ENCODE measurements at places on chromosomes 5 and 9.

- no peak for DNase-seq
These were observed 14.4 kb downstream of the SLC25A51 start for GRCh38 chr9:37889536-37889935.

GRCh38 chr5:56166671-56167385 lies 66.3 kb downstream of the ANKRD55 start:
- no peak for DNase-seq

GRCh38 chr5:173594061-173594460 lies 22.4 kb downstream of the BOD1 start:
- DNase-seq: no peak

- no peak for DNase-seq
These were observed 609.5 kb upstream of the RGMB start for GRCh38 chr5:98163796-98164493.

- DNase-seq: no peak
These were observed 446.4 kb downstream of the KIF4B start for GRCh38 chr5:155459889-155460500.

DNA sequence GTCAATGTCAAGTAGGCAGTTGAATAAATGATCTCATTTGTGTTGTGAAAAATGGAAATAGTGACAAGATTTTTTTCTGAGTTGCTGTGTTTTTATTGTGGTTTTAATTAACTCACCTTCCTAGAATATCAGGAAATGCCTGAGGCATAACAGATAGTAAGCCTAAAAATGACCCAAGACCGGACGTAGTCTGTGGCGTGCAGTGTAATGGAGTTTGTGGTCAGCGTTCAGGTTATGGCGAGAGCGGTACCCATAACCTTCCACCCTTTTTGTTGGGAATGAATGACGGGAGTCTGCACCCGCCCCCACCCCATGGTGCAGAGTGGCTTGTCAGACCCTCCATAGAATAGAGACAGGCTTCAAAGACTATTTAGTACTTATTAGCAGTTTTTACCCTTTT lies 119.3 kb downstream of the GALNT10 start:
- DNase-seq: no peak

DNA sequence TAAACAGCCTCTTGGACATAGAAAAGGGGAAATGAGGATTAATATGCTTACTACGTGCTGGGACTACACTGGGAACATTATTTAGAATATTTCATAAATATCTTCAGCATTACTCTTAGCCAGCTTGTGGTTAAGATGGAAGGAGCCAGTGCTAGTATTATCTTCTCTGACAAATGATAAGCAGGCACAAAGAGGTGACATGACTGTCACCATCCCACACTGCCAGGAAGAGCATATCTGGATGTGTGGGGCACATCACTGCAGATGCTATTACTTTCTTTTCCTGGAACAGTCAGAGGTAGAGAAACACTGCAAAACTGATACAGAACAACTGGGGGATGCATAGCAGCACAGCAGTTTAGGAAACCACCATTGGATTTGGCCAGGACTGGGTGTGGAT lies 281.0 kb upstream of the TNC start:
- DNase-seq: no peak

- no peak for DNase-seq
These were observed 10.7 kb upstream of the IL17B start for GRCh38 chr5:149389552-149390495.

DNA sequence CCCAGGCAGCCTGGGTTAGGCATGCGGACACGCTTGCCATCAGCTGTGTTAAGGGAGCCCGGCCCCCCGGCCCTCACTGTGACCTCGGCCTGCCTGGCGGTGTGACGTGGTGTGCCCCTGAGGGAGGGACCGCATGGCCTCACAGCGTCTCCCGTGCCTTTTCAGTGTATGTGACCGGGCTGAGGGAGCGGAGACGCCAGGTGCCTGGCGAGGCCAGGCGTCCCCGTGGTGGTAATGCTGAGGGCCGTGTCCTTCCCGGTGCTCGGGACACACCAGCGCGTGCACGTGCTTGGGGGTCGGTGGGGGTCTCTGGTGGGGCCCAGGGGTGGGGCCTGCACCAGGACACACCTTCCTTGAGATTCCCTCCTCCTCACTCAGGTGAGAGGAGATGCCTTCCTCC lies 10.9 kb downstream of the RNU6ATAC start:
- DNase-seq: no peak

- DNase-seq: no peak
These were observed 507.8 kb upstream of the MPDZ start for GRCh38 chr9:13787234-13787833.

DNA sequence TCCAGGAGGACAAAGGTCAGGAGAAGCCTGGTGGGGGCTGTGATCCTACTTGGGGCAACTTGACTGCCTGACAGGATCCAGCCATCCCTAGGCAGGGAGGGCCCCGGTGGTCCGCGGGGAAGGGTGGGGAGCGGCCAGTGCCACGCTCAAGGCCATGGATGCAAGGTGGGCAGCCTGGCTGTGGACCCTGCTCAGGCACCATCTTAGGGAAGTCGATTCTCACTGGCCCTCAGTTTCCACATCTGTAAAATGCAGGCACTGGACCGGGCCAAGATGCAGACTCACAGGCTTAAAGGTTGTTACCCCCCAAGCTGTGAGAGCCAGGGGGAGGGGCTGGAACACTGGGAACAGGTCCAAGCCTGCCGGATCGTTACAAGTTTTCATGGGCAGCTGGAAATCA lies 8.7 kb upstream of the DOLPP1 start:
- DNase-seq: no peak

GRCh38 chr5:170681013-170681433 lies 102.5 kb upstream of the GABRP start:
- no peak for DNase-seq

- no peak for DNase-seq
These were observed 208.1 kb downstream of the FANCC start for GRCh38 chr9:95109456-95109855.

GRCh38 chr5:151005187-151005949 lies 15.0 kb upstream of the GPX3 start:
- no peak for DNase-seq

DNA sequence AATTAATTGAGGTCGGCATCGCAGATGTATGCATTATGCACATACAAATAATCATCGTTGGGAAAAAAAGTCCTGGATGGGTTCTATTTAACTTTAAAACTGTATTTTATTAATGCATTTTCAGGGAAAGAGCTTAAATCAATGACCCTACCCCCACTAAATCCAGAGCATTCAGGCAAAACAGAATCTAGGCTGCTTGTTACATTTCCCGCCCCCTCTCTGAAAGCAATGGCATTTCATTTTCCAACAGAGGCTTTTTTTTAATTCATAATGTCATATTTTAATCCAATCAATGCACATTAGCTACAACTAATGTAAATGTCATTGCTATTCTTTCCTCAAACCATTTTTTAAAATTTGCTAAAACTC lies 117.4 kb upstream of the GRIA1 start:
- DNase-seq: no peak

DNA sequence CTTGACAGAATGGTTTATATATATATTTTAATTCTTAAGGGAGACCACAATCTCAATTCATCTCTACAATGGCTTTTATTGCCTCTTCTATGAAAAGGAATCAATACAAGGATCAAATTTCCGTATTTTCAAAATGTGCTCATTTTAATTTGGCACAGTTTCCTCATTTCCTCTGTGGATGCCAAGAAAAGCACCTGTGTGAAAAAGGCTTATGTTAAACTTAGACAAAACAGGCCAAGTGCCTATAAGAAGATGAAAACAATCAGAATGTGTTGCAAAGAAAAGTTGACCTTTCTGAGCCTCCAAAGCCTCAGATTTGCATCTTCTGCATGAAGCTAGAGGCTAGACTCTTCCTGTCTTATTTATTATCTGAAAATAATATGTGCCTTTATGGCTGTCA lies 173.7 kb upstream of the SLC12A2 start:
- no peak for DNase-seq

- DNase-seq: no peak
These were observed 174.5 kb upstream of the SLC12A2 start for GRCh38 chr5:127909066-127909465.

DNA sequence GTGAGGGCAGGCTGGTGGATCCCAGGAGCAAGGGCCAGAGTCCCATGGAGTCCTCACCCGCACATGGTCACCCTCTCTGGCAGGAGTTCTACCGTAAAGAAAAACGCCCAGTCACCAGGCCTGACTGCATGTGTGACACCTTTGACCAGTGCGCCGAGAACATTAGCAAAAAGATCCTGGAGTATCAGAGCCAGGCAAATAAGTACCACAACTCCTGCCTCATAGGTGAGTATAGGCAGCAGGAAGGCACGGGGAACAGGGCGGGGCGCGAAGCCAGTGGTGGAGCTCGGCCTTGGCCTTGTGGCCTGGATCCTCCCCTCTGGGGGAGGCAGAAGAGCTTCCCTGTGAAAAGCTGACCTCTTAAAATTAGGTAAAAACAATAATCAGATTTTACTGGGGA lies 45.4 kb upstream of the TDRD7 start:
- no peak for DNase-seq

GRCh38 chr5:82295959-82296531 lies 17.9 kb upstream of the RPS23 start:
- DNase-seq: no peak

DNA sequence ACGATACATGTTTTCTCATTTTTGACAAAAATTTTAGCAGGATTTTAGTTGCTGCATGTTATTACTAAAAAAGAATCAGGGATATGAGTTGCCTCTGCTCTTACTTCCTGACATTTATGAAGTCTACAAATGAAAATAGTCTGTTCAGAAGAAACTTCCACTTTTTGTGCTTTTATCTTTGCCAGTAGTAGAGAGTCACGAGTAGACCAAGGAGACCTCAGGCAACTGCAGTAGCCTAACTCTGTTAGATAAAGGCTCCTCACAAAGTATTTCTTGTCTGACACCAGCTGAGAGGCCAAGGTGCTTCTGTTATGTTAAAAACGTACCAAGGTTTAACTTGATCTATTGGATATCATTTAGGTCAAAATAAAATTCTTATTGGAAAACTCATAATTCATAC lies 333.9 kb downstream of the NR2F1-AS1 start:
- DNase-seq: no peak

GRCh38 chr9:131432597-131433301 lies 38.9 kb downstream of the PRRC2B start:
- no peak for DNase-seq

DNA sequence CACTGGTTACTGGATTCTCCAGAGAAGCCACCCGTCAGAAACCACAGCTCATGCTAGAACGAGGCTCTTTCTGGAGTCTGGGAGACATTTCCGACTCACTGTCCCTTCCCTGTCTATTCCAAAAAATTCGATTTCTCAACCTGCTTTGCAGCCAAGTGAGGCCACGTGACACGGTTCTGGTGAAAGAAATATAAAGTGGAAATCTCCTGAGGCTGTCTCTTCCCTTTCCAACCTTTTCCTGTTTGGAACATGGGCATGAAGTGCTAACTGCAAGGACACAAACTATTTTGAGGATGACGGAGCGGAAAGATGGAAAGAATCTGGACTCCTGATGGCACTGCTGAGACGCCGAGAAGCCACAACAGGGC lies 6.1 kb upstream of the PTGS1 start:
- DNase-seq: no peak

GRCh38 chr5:177447066-177447610 lies 524 bp downstream of the PRR7 start:
- DNase-seq: no peak

- DNase-seq: no peak
These were observed 42.5 kb downstream of the CSF2 start for GRCh38 chr5:132116072-132116471.

GRCh38 chr5:128962211-128962610 lies 3.1 kb upstream of the SLC27A6 start:
- DNase-seq: no peak

DNA sequence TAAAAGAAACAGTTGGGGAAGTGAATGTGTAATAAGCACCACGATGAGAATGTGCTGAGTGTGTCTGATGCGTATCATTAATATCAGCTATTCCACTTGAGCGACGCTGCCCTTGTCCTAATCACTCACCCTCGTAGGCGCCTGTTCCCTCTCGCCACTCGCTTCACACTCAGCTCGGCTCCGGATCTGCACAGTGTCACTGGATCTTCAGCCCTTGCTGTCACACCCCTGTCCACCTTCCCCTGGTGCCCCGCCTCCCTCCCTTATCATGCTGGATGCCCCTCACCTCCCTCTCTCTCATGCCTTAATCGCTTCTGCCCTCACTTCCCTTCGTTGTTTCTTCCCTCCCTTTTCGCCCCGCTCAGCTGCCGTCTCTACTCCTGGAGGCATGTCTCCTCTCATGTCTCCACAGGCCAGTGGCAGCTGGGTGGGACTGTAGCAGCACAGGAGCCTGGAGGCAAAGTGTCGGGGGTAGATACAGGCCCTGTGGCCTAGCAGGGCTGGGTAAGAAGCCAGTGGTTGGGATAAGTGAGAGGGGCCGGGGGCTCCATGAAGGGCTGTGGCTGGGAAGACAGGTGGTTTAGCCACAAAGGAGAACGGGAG lies 43.5 kb downstream of the ANKDD1B start:
- no peak for DNase-seq

DNA sequence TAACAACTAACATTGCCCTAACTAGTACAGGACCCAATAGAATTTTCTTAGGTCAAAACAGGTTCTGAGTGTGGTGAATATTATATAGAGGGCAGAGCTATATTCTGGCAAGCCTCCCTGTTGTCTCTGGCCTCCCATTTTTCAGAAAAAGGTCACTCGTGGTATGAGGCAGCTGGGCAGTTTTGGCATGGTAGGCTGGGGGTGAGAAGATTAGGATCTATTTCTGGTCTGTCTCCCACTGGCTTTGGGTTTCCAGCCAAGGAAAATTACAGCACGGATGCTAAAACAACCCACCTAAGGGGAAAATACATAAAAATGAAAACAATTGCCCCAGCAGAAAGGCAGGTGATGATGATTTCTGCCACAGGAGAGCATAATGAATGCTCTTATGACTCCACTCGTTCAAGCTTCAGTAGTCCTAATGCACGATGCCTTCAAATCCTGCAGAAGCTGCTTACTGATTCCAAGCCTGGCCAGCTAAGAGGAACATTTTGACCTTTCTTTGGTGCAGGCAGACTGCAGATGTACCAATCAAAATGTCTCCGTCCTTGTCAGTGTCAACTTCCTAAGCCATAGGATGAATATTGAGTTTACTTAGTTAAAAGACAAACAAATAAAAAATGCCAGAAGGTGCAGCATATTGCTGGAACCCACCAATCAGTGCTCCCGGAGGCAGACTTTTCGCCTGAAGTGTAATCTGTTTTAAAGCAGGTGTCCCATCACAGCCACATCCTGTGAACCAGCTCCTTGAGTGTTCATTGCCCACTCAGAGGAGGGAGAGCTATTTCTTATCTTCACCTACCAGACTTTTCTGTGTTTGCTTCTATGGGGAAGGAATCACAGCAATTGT lies 435.4 kb downstream of the ZSWIM6 start:
- DNase-seq: no peak

DNA sequence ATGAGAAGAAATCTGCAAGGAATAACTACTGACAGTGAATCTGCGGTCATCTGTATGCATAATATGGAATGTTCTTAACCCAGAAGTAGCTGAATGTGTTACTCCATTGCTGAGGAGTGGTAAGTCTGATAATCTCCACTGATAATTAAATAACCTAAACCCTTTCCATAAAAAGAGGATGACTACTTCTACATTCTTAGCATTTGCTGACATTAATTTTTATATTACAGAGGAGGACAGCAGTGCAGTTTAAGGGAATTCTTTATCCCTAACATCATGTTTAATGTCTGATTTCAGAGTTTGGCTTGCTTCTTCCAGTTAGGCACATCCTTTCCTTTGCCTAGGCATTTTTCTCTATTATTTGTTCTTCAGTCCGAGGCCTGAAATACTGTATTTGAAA lies 52.2 kb downstream of the CDC42SE2 start:
- no peak for DNase-seq

- DNase-seq: no peak
These were observed 48.2 kb downstream of the ABCA1 start for GRCh38 chr9:104879555-104880309.

- no peak for DNase-seq
These were observed 140.2 kb downstream of the TMC1 start for GRCh38 chr9:72661401-72662135.
